ENCODE measurements at places on chromosomes 2 and 18. TPM values are rescaled to one million over a fixed set of nuclear protein-coding genes. Genes with fewer than 3 reads are reported as not detected.

GRCh38 chr2:126912201-126912600 is 13.5 kb downstream of the TEX51 start:
- DNase-seq: no peak

GRCh38 chr2:150520887-150521664 is 33.6 kb upstream of the RND3 start:
- no peak for DNase-seq

DNA sequence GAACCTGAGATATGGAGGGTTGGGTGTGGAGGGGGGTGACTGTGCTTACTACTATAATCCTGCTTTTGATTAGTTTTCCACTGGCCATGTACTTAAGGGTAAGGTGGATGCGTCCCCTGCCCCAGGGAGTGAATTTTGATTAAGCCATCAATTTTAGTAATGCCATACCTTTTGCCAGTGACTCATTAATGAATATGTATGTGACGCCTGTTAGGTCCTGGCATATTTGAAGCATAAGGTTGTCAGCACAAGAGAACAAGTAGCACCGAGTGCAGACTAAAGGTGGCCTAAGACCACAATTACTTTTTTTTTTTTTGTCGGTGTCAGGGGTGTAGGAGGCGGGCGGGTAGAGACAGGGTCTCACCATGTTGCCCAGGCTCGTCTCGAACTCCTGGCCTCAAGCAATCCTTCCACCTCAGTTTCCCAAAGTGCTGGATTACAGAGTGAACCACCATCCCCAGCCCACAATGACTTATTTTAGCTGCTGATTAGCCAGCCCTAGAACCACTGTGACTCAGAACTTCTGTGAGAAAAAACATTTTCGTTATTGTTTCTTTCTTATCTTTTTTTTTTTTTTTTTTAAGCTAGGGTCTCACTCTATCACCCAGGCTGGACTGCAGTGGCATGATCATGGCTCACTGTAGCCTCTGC is 7.0 kb downstream of the TANC1 start:
- DNase-seq: no peak

DNA sequence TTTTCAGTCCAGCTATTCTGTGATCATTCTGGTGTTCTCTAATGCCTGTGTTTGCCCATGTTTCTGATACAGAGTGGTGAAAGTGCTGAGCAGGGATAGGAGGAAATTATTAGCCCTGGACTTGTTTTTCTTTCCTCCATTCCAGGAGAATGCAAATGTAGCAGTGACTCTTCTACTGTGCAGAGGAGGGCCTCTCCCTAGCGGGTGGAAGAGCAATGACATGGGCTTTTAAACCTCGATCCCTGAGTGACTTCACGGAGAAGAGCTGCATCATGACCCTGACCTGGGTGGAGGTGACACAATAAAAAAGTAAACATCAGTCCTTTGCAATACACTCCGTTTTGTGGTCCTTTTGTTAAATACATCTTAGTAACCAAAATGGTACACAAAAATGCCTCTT is 68.0 kb upstream of the NETO1 start:
- DNase-seq: no peak

- no peak for DNase-seq
Observed at GRCh38 chr2:24123922-24124580, 782 bp downstream of the FAM228B start.

DNA sequence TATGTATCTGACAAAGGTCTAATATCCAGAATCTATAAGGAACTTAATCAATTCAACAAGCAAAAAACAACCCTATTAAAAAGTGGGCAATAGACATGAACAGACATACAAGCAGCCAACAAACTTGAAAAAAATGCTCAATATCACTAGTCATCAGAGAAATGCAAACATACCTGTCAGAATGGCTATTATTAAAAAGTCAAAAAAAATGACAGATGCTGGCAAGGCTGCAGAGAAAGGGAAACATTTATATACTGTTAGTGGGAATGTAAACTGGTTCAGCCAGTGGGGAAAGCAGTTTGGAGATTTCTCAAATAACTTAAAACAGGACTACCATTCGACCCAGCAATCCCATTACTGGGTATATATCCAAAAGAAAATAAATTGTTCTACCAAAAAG is 21.6 kb downstream of the SESTD1 start:
- DNase-seq: no peak

DNA sequence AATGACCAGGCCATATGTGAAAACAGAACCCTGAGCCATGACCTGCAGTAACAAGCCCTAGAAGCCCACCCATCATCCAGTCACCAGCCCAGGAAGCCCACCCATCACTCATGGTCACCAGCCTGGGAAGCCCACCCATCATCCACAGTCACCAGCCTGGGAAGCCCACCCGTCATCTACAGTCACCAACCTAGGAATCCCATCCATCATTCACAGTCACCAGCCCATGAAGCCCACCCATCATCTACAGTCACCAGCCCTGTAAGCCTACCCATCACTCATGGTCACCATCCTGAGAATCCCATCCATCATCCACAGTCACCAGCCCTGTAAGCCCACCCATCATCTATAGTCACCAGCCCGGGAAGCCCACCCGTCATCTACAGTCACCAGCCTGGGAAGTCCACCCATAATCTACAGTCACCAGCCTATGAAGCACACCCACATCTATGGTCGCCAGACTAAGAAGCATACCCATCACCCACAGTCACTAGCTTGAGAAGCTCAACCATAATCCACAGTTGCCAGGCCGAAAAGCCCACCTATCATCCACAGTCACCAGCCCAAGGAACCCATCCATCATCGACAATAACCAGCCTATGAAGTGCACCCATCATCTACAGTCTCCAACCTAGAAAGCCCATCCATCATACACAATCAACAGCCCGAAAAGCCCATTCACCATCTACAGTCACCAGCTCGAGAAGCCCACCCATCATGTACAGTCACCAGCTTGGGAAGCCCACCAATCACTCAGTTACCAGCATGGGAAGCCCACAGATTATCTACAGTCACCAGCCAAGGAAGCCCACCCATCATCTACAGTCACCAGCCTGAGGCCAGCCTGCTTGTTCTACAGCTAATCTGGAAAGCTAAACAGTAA is 91.9 kb downstream of the TWIST2 start:
- DNase-seq: no peak

DNA sequence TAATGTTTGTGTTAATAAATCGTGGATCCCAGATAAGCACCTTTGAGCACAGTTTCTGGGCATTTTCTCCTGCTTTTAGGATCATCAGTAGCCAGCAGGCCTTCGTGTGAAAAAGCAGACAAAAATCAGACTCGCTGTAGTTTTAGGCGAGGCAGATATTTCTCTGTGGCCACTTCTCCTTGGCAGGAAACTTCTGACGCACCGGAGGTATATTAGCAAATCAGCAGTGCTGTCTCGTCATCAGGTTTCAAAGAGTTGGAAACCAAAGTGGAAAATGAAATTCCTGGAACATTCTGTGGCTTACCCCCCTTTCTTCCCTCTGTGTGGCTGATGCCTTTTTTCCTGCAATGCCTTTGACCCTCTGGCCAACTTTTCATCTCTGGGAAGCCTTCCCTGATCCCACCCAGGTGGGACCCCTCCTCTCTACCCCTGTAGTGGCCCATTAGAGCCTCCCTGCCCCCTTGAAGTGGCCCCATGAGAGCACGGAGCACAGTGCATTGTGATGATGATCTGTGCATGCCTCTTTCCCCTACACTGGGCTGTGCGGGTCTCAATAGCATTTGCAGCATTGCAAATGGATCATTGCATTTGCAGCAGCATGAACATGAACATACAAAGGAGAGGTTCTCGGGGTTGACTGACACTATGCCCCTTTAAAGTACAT is 93.3 kb downstream of the RNF144A start:
- DNase-seq: no peak

DNA sequence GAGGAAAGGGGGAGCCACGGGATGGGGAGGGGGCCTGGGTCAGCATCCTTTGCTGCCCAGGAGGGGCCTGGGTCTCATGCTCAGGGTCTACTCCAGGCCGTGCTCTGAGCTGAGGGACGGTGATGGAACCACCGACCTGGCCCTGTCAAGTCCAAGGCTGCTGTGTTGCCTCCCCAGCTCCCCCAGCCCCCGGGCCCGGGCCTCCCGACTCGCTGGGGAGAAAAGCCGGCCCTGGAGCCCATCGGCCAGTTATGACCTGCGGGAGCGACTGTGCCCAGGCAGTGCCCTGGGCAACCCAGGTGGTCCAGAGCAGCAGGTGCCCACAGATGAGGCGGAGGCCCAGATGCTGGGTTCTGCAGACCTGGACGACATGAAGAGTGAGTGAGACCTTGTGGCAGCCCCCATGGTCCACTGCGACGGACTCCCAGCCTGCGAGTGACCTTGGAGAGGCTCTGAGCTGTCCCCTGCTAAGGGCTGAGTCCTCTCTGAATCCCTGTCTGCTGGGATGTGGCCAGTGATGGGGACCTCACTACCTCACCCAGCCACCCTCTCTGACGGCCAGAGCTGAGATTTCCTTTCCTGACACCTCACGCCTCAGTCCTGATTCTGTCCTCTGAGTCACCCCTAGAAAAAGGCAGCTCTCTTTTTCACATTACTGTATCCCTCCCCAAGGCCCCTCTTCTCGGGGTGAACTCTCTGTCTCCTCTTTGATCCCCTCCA is 2.7 kb downstream of the SLC4A3 start:
- DNase-seq: no peak

- no peak for DNase-seq
Observed at GRCh38 chr2:67898595-67898994, 164.2 kb downstream of the C1D start.

The UPP2 gene
- not detected for total RNA-seq

The ESCO1 gene
- total RNA-seq: 12.3 TPM

The RPRM gene
- total RNA-seq: 0.15 TPM

The ANAPC1 gene
- 103 TPM for total RNA-seq

The SPDYA gene
- 0.91 TPM for total RNA-seq

The PCARE gene
- not detected for total RNA-seq

The SH3BP4 gene
- total RNA-seq: 0.46 TPM

Data from activated T-cell treated with anti-CD3 and anti-CD28 coated beads, Interleukin-2, amount 50 U/mL, for 4 hours (primary cell).